DND-41 (cell line): ENCODE measurements at places on chromosomes 7 and 10.
A peak's percentile ranks its signal among the peaks of the same experiment; 100 is the strongest.

- no peak for DNase-seq
Observed at GRCh38 chr7:111356941-111357340, 205.4 kb downstream of the IMMP2L start.

GRCh38 chr7:19491821-19492452, 216.9 kb downstream of the POLR1F start:
- DNase-seq: no peak

DNA sequence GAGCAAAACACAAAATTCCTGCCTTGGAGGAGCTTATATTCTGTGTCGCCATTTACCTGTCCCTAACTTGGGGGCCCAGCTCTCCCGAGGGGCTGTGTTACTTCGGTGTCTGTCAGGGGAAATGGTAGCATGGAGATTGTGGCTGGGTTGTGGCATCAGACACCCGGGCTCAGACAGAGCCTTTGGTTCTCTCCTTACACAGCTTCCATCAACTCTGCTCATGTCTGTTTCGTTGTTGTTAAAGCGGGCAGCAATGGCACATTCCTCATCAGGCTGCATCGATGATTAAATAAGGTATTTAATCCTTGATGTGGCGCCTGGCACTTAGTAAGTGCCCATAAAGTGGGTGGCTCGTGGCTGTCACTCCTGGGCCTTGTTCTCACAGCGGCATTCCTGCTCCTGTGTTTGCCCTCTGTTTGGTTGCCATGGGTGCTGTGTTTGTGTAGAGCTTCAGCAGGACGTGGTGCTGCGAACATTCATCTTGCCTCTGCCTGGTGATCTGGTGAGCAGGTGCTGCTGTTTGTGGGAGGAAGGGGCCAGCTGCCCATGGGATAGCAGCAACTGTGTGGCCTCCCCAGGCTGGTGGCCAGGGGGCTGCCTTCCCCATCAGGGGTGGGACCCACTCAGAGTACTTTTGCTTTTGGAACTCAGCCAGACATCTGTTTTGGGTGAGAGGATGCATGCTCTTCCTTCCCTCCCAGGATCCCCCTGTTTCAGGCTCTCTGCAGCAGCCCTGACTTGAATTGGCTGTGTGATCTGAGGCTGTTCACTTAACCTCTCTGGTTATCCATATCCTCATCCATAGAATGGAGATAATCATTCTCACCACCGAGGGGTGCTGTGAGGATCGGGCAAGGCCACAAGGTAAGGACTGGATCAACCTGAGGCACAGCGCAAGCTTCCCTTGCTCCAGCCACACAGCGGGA, 207.2 kb upstream of the SVIL start:
- peak; percentile 83 for DNase-seq

GRCh38 chr7:24024276-24025068, 259.5 kb upstream of the NPY start:
- DNase-seq: no peak

GRCh38 chr7:143227806-143228205, 6.0 kb downstream of the TAS2R40 start:
- DNase-seq: no peak

- DNase-seq: no peak
Observed at GRCh38 chr10:101670635-101671034, 24.3 kb downstream of the FBXW4 start.

DNA sequence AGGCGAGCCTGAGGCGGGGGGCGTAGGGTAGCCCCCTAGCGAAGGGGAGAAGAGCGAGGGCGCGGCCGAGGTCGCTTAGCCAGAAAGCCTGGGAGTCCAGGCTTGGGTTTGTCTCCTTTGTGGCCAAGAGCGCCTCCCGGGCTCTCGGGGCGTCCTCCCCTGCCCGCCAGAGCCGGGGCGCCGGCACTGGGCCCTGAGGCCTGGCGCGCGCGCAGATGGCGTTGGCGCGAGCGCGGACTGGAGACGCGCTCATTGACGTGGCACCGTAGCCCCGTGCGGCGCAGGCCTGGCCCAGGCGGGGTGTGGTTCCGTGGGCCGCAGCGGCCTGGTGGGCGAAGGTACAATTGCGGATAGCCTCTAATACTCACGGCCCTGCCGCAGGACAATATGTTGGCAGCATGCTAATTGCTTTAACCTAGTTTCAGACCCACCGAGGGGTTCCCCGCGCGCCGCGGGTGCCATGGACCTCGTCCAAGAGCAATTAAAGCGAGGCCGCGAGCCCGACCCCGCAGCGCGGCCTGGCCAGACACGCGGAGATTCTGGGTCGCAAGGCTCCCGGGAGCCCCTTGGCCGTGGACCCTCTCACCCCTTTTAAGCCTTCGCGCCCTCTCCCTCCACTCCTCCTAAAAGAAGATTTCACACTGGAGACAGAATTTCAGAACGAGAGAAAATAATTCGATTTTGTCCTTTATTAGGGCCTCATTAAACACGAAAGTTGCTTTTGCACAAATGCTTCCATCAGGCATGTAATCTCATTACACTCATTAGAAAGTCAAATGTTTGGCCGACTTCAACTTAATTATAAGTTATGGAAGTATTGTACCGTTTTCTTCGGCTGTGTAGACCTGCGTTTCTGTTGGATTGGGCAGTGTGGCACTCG, 3.1 kb downstream of the PTF1A start:
- no peak for DNase-seq

GRCh38 chr7:14125998-14126397, 136.5 kb upstream of the ETV1 start:
- no peak for DNase-seq

- DNase-seq: no peak
Observed at GRCh38 chr10:373015-373414, 237.8 kb downstream of the ZMYND11 start.

DNA sequence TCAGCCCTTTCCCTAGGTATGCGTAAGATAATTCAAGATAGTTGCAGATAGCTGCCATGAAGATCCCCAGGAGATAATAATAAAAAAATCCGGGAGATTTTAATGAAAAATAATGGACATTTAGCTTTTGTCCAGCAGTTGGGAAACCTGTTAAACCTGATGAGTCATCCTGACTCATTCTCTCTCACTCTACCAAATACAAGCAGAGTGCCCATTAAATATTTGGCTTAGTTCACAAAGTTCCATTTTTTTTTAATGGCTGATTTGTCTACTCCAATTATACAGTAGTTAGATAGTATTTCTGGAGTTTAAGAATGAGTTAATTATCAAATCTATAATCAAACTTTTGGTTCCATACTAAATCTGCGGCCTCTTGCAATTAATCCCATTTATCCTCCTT, 2.1 kb upstream of the SHTN1 start:
- DNase-seq: no peak

- DNase-seq: no peak
Observed at GRCh38 chr7:50834679-50835078, 52.0 kb upstream of the GRB10 start.

GRCh38 chr7:116953906-116954838, 871 bp downstream of the ST7 start:
- no peak for DNase-seq

- no peak for DNase-seq
Observed at GRCh38 chr7:151389768-151390597, 19.9 kb downstream of the WDR86 start.

DNA sequence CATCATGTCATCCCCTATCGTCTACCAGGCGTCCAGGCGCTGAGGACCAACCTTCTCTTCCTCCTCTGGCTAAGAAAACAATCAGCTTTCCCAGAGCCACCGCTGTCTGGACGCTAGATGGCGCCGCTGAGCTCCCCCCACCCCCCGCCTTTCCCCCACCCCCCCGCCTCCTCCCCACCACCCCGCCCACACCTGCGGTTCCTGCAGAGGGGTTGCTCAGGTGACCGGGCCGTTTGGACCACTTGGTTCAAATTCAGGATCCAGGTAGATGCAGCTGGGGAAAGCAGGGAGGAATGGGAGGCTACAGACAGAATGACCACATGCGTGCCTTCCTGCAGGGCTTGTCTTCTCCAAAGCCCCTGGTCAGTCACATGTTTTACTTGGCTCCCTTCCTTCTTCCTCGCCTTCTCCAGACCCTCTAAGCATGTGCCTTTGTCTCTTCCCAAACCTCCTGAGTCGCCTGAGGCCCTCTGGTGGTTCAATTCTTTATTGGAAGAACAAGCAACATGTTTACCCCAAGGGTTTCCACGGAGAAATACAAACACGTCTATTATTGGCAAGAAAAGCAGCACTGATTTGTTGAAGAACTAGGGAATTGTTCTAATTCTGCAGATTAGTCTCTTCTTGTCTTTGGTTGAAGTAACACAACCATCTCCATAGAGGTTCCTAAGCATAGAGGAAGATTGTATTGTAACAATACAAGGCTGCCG, 24.7 kb downstream of the AOC1 start:
- DNase-seq: peak; percentile 34

DNA sequence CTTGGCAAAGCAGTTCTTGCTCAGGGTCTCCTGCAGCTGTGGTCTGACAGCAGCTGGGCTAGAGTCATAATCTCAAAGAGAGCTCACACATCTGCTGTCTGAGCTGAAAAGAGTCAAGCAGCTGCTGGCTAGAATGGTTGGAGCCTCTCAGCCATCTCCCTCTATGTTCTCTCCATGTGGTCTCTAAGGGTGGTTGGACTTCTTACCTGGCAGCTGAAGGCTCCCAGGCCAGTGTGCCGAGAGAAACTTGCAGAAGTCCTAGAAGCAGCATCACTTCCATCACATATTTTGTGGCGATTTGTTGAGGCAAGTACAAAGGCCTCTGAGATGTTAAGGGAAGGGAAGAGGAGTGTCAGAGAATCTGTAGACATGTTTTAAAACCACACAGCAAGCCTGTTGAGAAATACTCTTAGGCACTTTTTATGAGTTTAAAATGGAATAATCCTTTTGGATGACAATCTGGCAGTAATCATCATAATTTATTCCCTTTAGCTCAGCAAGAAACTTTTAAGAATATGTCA, 93.2 kb downstream of the REEP3 start:
- DNase-seq: no peak

DNA sequence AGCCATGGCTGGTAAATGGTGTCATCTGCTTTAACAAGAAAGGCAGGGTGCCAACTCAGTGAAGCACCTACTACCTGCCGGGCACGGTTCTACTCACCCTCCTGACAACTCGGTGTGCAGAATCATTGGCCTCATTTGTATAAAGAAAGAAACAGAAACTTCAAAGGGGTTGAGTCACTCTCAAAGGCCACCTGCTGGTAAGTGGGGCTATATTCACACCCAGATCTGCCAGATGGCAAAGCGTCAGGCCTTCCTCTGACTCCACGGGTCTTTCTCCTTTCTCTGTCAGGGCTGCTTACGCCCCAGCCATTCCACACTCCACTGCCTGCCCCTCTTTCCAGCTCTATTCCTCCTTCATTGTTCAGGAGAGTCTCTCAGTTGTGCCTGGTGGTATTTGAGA, 309.2 kb downstream of the GFRA1 start:
- DNase-seq: no peak

DNA sequence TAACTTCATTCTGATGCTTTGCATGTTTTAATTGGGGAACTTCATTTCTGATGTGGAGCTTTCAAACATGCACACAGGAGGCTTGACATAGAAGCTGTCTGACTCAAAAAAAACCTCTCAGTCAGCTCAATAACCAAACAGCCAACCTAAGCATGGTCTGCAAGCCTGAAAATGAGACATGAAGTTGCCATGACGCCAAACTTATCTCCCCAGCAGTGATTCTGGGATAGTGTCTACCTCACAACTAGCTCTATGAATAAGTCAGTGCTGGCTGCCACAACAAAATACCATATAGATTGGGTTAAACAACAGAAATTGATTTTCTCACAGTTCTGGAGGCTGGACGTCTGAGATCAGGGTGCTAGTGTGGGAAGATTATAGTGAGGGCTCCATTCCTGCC, 244.2 kb downstream of the CCDC3 start:
- DNase-seq: no peak

DNA sequence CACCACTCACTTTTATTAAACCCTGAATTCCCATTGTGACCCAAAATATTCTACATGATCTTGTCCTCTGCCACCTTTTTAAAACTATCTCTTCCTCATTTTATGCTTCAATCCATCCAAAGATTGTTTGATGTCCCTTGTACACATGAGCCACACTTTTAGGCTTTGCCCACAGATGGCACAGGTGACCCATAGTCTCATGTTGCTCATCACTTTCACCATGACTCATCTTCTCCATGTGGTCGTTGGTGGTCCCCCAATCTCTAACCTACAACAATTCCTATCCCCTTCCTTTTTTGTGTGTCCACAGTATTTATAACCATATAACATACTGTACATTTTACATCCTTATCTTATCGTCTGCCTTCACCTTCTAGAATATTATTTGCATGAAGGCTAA, 271.5 kb upstream of the ZWINT start:
- no peak for DNase-seq

DNA sequence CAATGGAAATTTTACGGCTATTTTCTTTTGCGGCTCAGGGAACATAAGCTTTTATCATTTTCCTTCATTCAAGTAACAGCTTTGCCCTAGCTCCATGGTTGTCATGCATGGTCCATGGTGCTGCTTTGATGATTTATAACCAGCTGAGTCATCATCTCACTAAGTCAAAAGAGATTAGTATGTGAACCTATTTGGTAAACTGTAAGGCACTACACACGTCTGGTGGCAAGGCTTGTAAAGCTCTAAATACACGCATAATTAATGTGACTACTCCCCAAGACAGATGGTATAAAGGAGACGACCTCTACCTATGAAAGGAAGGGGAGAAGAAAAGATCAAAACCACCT, 340.2 kb downstream of the KCNMA1 start:
- DNase-seq: no peak

- DNase-seq: no peak
Observed at GRCh38 chr7:132249256-132249971, 326.9 kb downstream of the PLXNA4 start.

DNA sequence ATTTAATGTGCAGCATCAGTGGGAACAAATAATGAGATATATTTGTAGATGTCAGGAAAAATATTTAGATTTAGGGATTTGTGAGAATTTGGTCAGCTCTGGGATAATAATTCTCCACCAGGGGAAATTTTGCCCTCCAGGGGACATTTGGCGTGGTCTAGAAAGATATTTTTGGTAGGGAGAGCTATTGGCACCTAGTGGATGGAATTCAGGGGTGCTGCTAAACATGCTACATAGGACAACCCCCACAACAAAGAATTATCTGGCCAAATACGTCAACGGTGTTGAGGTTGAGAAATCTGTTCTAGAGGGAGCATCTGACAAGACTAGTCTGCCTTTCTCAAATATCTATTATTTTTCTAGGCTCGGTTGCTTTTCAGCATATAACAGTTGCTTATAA, 2.1 kb downstream of the ADK start:
- DNase-seq: no peak

GRCh38 chr7:5489991-5490536, 66.4 kb upstream of the TNRC18 start:
- DNase-seq: no peak

DNA sequence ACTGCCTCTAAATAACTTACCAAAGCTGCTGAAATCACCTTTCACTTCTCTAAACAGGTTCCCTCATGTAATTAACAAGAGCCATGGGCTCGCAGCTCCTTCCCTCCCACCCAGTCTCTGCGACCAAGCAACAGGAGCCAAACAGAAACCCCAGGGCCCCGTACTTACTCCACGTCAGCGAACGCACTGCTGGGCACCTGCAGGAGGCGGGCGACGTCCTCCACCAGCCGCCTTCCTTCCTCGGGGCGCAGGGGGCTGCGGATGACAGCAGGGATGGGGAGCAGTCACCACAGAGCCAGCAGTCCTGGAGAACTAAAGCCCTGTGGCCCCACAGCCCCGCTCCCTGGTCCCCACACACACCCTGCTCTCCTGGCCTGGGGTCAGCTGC, 477.0 kb downstream of the PTPRN2 start:
- no peak for DNase-seq

- DNase-seq: no peak
Observed at GRCh38 chr10:124748953-124749645, 4.9 kb upstream of the FAM53B start.

GRCh38 chr10:44382981-44383748, 1.7 kb downstream of the CXCL12 start:
- DNase-seq: no peak

GRCh38 chr7:104978460-104978859, 35.5 kb upstream of the KMT2E start:
- no peak for DNase-seq
